ENCODE measurements at places on chromosomes 12 and 14. TPM values are rescaled to one million over a fixed set of nuclear protein-coding genes. Genes with fewer than 3 reads are reported as not detected.

KERA gene
- not detected for polyA plus RNA-seq

ZDHHC22 gene
- polyA plus RNA-seq = not detected

NCKAP5L gene
- 5.4 TPM for polyA plus RNA-seq

ABHD12B gene
- not detected for polyA plus RNA-seq

ATN1 gene
- polyA plus RNA-seq = 0.95 TPM

DBX2 gene
- polyA plus RNA-seq = not detected

CD27 gene
- 590 TPM for polyA plus RNA-seq

CEBPE gene
- 0.65 TPM for polyA plus RNA-seq

ACVR1B gene
- 2.9 TPM for polyA plus RNA-seq

SERPINA9 gene
- polyA plus RNA-seq = not detected

CLEC1B gene
- not detected for polyA plus RNA-seq

ZNF641 gene
- 13.4 TPM for polyA plus RNA-seq

SAMD15 gene
- polyA plus RNA-seq = not detected

CLEC4E gene
- not detected for polyA plus RNA-seq

KLRG1 gene
- polyA plus RNA-seq = 18.0 TPM

AQP2 gene
- not detected for polyA plus RNA-seq

HOXC13 gene
- not detected for polyA plus RNA-seq

HSPA2 gene
- polyA plus RNA-seq = 0.21 TPM

CDK2 gene
- 7.0 TPM for polyA plus RNA-seq

ABCC9 gene
- polyA plus RNA-seq = not detected

IL26 gene
- not detected for polyA plus RNA-seq
